ENCODE measurements at places on chromosomes 2 and 18.

GRCh38 chr18:11548916-11549551, 60.4 kb upstream of the SLC35G4 start:
- no peak for DNase-seq

DNA sequence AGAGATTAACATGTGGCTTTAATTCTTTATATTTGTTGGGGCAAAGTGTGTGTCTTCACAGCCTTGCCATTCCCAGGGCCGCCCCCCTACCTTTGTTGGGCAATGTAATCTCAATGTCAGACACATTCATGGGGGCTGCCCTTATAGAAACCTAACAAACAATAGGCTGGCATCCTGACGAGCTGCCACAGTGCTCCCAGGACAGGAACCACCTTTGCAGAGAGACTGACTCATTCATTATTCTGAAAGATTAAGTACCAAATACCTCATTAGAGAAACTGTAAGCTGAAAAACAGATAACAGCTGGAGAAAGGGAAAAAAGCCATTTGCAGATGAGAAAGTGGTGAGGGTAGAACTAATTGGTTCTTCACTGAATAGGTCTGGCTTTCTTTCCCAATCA, 1587.5 kb upstream of the PIK3C3 start:
- no peak for DNase-seq

DNA sequence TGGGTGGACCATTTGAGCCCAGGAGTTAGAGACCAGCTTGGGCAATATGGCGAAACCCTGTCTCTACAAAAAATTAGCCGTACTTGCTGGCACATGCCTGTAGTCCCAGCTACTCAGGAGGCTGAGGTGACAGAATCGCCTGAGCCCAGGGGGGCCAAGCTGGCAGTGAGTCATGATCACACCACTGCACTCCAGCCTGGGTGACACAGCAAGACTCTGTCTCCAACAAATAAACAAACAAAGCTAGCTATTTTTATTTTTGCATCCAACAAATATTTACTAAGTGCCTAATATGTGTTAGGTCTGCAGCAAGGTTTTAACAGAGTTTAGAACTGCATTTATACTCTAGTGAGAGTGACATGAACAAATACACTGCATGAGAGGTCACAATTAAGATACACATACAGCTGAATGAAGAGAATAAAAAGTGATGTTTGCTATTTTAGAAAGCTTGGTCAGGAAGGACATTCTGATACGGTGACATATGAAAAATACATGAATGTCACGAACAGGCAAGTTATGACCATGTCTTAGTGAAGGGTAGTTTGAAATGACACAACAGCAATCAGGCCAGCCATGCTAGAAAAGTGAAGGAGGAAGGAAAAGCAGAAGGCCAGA, 83.2 kb upstream of the FRZB start:
- no peak for DNase-seq

GRCh38 chr2:134283661-134284060, 29.8 kb downstream of the MGAT5 start:
- no peak for DNase-seq

Data from CD4-positive, alpha-beta T cell (primary cell).